ENCODE measurements at places on chromosomes 3 and 15. TPM values are rescaled to one million over a fixed set of nuclear protein-coding genes. Genes with fewer than 3 reads are reported as not detected.
A peak's percentile ranks its signal among the peaks of the same experiment; 100 is the strongest.

Gene LRRC3B
- 0.37 TPM for total RNA-seq

Gene CHRD
- 16.7 TPM for total RNA-seq

Gene SLC28A1
- total RNA-seq = 0.06 TPM

Gene INAFM2
- 31.1 TPM for total RNA-seq

Gene PLSCR2
- not detected for total RNA-seq

Gene ZCWPW2
- total RNA-seq = 2.1 TPM

Gene PRR20G
- not detected for total RNA-seq

- DNase-seq = no peak
- peaks cover 18% of the 10 kb centered on the region for H3K4me1 ChIP-seq
- no peak overlapping the region for H3K27ac ChIP-seq
- H3K4me3 ChIP-seq = no peak overlapping the region
Measured at GRCh38 chr3:109918740-109919139, 581.4 kb upstream of the DPPA4 start.

- no peaks in the 10 kb centered on the region for H3K36me3 ChIP-seq
- no peak for DNase-seq
- H3K27ac ChIP-seq = no peak overlapping the region
- H3K27me3 ChIP-seq = no peaks in the 10 kb centered on the region
- H3K4me1 ChIP-seq = no peaks in the 10 kb centered on the region
Measured at GRCh38 chr3:175869404-175869803, 1010.3 kb downstream of the NAALADL2 start.

- no peak for DNase-seq
- no peaks in the 10 kb centered on the region for H3K27me3 ChIP-seq
- H3K4me3 ChIP-seq = no peak overlapping the region
- no peak overlapping the region for H3K27ac ChIP-seq
- no peaks in the 10 kb centered on the region for H3K4me1 ChIP-seq
- no peaks in the 10 kb centered on the region for H3K36me3 ChIP-seq
Measured at GRCh38 chr15:61382927-61383326, 153.8 kb upstream of the RORA start.

DNA sequence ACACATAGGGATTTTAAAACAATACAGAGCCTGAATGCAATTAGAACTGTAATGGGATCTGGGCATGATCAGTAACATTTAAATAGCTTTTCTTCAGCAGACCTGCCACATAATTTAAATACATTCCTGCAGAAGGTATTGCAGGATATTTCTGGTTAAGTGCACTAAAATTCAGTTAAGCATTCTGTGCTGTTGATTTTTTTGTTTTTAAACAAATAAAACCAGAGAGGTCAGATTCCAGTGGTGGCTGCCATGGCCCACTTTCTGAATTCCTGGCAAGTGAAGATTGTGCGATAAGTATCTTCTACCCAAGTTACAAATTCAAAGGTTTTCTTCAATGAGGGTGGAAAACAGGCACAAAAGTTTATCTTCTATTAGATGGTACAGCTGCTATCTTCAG lies 98.7 kb downstream of the RAP2B start:
- no peak overlapping the region for H3K4me3 ChIP-seq
- no peak overlapping the region for H3K27ac ChIP-seq
- H3K36me3 ChIP-seq = no peaks in the 10 kb centered on the region
- no peak for DNase-seq

GRCh38 chr3:185702262-185703225 lies 116.4 kb downstream of the SENP2 start:
- DNase-seq = no peak
- no peaks in the 10 kb centered on the region for H3K27me3 ChIP-seq
- no peak overlapping the region for H3K4me3 ChIP-seq
- peak overlapping the region; percentile 56 for H3K27ac ChIP-seq

GRCh38 chr3:42804831-42805132 lies 492 bp upstream of the HIGD1A start:
- DNase-seq = no peak
- H3K27ac ChIP-seq = peak overlapping the region; percentile 78
- no peaks in the 10 kb centered on the region for H3K27me3 ChIP-seq
- H3K36me3 ChIP-seq = no peaks in the 10 kb centered on the region
- H3K4me3 ChIP-seq = peak overlapping the region; percentile 83
- H3K4me1 ChIP-seq = peaks cover 10% of the 10 kb centered on the region

GRCh38 chr3:26682406-26682805 lies 59.8 kb downstream of the LRRC3B start:
- H3K27ac ChIP-seq = no peak overlapping the region
- no peak overlapping the region for H3K4me3 ChIP-seq
- H3K27me3 ChIP-seq = peaks cover 2% of the 10 kb centered on the region

- DNase-seq = no peak
- H3K4me1 ChIP-seq = no peaks in the 10 kb centered on the region
- no peaks in the 10 kb centered on the region for H3K27me3 ChIP-seq
- H3K27ac ChIP-seq = no peak overlapping the region
Measured at GRCh38 chr3:140850210-140850955, 91.3 kb upstream of the SLC25A36 start.

DNA sequence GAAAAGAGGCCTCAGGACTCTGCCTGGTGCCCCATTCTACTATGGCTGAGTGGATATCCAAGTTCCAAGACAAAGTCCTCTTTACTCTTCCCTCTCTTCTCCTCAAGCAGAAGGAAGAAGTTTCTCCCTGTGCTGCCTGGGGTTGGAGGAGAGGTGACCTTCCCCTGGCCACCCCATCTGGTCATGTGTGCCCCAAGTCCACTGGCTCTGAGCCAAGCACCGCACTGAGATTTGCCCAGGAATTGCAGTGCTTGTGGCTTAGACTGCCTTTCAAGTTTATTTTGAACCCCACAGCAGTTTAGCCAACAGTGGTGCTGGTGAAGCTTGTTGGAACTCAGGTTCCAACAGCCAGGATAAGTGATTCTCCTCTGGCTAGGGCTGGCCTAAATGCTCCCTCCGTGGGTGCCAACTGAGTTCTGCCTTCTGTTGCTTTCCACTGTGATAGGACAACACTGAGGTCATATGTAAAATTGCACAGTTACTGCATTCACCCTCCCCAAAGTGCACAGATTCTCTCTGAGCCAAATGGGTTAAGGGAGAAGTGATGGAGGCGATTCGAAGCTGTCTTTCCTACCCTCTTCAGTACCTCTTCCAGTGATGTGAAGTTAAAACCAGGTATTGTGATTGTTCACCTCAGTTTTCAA lies 69.9 kb downstream of the TMCO5A start:
- DNase-seq = no peak
- no peaks in the 10 kb centered on the region for H3K27me3 ChIP-seq
- H3K4me1 ChIP-seq = no peaks in the 10 kb centered on the region
- no peak overlapping the region for H3K27ac ChIP-seq
- no peak overlapping the region for H3K4me3 ChIP-seq
- H3K36me3 ChIP-seq = no peaks in the 10 kb centered on the region

DNA sequence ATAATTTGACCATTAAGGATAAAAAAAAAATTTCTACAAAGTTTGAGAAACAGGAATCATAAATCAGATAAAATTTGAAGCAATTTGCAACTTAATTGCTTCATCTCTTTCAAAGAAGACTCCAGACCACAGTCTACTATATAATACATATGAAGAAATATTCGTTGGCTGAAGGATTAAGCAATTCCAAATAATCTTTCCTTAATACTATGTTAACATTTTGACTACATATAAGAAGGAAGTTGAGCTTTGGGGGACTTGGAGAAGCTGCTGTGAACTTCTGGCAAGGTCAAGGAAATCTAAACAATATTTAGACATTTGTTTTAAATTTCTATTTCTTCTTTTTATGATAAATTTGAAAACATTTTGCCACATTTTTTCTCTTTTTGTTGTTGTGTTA lies 13.5 kb upstream of the GABRR3 start:
- H3K36me3 ChIP-seq = no peaks in the 10 kb centered on the region
- H3K4me3 ChIP-seq = no peak overlapping the region
- H3K27ac ChIP-seq = no peak overlapping the region
- H3K27me3 ChIP-seq = peaks cover 2% of the 10 kb centered on the region

DNA sequence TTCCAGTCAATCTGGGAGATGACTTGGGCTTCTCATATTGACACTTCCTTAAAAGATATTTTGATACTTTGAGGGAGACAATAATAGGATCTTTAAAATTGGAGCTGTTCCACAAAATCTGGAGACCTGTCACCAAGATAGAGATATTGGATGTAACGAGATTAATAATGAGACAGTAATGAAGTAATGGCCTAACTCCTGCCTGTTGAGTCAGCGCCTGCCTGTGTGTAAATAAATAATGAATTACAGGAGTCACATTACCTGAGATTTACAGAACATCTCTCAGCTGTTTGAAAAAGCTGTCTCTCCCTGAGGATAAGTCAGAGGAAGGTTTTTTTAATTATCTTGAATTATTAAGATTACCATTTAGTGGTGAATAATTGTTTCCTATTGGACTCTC lies 43.8 kb upstream of the MITF start:
- no peaks in the 10 kb centered on the region for H3K27me3 ChIP-seq
- no peak overlapping the region for H3K4me3 ChIP-seq
- H3K27ac ChIP-seq = no peak overlapping the region
- H3K4me1 ChIP-seq = no peaks in the 10 kb centered on the region
- no peak for DNase-seq

DNA sequence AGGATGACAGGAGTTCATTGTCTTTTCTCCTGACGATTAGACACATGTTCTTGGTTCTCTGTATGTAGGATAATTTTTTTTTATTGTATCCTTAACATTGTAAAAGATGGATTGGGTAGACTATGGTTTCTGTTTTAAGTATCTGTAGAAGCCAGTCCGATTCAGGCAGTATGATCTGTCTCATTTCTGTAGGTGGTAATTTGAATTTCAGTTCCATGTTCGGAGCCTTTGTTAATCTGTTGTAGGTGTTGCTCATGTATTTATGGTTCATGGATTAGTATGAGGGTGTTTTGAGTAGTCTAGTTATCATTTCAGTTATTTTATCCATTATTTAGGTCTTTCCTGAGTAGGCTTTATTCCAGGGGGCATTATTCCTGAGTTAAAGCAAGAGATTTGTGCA lies 32.4 kb upstream of the MME start:
- H3K27ac ChIP-seq = no peak overlapping the region
- DNase-seq = no peak
- H3K27me3 ChIP-seq = no peaks in the 10 kb centered on the region

DNA sequence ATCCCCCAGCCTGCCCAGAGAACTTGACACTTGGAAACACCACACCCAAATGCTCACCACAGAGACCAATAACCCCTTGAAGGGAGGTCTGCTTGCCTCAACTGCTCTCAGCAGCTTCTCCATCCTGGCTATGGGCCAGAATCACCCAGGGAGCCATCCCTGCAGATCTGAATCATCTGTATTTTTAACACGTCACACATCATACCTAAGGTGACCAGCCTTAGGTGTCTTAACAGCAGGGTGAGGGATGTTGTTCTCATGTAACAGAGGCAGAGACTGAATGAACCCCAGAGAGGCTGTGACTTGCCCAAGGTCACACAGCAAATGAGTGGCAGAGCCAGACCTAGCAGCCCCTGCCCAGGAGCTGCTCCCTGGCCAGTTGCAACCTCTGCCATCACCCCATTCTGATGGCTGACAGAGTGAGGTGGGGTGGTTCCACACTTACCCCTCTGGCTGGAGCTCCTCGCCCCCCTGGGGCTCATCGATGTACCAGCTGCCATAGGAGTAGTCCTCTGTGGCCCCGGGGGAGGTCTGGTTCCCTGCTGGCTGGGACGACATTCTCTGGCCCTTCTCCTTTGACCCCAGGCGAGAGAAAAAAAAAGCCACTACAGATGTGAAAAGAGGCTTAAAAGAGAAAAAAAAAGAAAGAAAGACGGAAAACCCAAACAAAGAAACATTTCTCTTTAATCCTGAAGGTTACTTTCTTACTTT lies 722 bp downstream of the STRA6 start:
- no peak for DNase-seq
- no peaks in the 10 kb centered on the region for H3K36me3 ChIP-seq
- H3K27me3 ChIP-seq = no peaks in the 10 kb centered on the region
- H3K4me1 ChIP-seq = peaks cover 5% of the 10 kb centered on the region

- H3K27me3 ChIP-seq = no peaks in the 10 kb centered on the region
- no peak overlapping the region for H3K4me3 ChIP-seq
- H3K27ac ChIP-seq = no peak overlapping the region
- no peak for DNase-seq
Measured at GRCh38 chr3:43019006-43019809, 40.1 kb downstream of the GASK1A start.

- no peaks in the 10 kb centered on the region for H3K36me3 ChIP-seq
- H3K27me3 ChIP-seq = no peaks in the 10 kb centered on the region
- peaks cover 37% of the 10 kb centered on the region for H3K4me1 ChIP-seq
- DNase-seq = peak; percentile 47
Measured at GRCh38 chr15:80494351-80494751, 90.2 kb downstream of the ARNT2 start.

DNA sequence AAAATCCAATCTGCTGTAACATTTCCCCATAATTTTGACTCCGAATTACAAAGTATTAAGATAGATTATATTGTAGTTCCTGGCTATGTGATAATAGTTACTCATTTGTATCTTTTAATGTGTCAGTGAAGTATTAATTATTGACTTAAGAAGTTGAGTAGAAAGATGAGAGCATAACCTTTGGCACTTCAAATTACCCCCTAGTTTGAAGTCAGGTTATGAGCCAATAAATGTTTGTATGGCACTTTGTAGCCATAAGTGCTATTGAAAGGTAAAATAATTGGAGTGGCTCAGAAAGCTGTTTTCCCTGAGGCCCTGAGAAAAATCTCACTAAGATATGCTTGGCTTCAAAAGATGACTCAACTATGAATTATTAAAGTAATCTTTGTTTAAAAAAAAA lies 31.0 kb downstream of the IREB2 start:
- H3K27ac ChIP-seq = no peak overlapping the region
- no peaks in the 10 kb centered on the region for H3K4me1 ChIP-seq
- H3K4me3 ChIP-seq = no peak overlapping the region
- no peaks in the 10 kb centered on the region for H3K27me3 ChIP-seq
- DNase-seq = no peak

GRCh38 chr15:78175330-78175729 lies 26.2 kb downstream of the IDH3A start:
- no peaks in the 10 kb centered on the region for H3K4me1 ChIP-seq
- H3K27me3 ChIP-seq = no peaks in the 10 kb centered on the region
- no peak overlapping the region for H3K27ac ChIP-seq
- DNase-seq = no peak
- H3K36me3 ChIP-seq = peaks cover 14% of the 10 kb centered on the region
- no peak overlapping the region for H3K4me3 ChIP-seq

GRCh38 chr3:190239325-190239724 lies 82.9 kb downstream of the CLDN1 start:
- H3K36me3 ChIP-seq = no peaks in the 10 kb centered on the region
- H3K4me1 ChIP-seq = no peaks in the 10 kb centered on the region
- H3K27me3 ChIP-seq = no peaks in the 10 kb centered on the region
- DNase-seq = no peak

DNA sequence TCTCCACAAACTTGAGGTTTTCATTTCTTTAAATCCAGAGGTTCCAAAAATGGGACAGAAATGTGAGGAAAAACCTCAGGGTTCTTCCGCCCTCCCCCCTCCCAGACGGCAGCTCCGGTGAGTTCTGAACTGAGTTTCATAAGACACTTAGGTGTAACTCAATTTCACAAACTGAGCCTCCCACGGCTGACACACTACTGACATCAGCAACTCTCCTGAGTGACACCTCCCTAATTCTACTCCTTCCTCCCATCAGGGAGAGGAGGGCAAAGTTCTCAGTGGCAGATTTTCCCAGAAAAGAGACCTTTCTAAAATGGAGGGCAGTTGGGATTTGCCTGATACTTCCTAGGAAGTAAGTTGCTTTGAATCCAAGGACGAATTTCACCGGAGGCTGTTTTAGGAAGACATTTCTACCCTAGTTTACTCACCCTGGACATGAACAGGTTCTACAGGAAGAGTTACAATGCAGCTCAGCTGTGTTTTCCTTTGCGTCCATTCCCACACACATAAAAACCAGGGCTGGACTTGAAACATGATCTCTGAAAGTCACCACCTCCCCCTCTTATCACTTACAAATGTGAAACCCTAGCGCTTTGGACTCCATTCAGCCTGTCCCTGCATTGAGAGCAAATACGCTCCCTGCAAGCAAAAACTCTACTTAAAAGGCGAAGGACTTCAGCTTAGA lies 78.1 kb upstream of the LMOD3 start:
- no peaks in the 10 kb centered on the region for H3K27me3 ChIP-seq
- DNase-seq = peak; percentile 71
- no peaks in the 10 kb centered on the region for H3K36me3 ChIP-seq
- peak overlapping the region; percentile 48 for H3K27ac ChIP-seq
- no peaks in the 10 kb centered on the region for H3K4me1 ChIP-seq

Measured in lung (tissue), 17 donors.